Colonic mucosa (tissue), 4 donors: ENCODE measurements at places on chromosomes 6 and 20. TPM values are rescaled to one million over a fixed set of nuclear protein-coding genes. Genes with fewer than 3 reads are reported as not detected.

DNA sequence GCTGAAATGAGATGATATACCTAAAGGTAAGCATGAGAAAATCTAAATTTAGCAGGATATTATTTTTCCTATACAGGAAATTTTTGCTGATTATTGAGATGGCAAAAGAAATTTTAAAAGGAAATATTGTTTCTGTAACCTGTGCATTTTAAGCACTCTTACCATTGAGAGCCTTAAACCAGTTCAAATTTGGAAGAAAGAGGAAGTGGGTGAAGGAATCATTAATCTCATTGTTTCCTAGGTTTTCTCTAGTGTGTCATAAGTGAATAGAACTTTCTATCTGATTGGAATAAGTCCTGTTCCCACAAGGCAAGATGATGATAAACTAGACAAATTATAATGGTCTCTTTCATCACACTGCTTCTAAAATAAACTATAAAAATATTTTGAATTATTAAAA is 22.4 kb upstream of the FKBP1C start:
- no peak for DNase-seq

GRCh38 chr20:46317685-46318177 is 9.4 kb upstream of the CDH22 start:
- DNase-seq = no peak

GRCh38 chr20:48722737-48723191 is 105.0 kb downstream of the PREX1 start:
- no peak for DNase-seq

GRCh38 chr6:163250116-163250515 is 164.4 kb upstream of the QKI start:
- DNase-seq = no peak

DNA sequence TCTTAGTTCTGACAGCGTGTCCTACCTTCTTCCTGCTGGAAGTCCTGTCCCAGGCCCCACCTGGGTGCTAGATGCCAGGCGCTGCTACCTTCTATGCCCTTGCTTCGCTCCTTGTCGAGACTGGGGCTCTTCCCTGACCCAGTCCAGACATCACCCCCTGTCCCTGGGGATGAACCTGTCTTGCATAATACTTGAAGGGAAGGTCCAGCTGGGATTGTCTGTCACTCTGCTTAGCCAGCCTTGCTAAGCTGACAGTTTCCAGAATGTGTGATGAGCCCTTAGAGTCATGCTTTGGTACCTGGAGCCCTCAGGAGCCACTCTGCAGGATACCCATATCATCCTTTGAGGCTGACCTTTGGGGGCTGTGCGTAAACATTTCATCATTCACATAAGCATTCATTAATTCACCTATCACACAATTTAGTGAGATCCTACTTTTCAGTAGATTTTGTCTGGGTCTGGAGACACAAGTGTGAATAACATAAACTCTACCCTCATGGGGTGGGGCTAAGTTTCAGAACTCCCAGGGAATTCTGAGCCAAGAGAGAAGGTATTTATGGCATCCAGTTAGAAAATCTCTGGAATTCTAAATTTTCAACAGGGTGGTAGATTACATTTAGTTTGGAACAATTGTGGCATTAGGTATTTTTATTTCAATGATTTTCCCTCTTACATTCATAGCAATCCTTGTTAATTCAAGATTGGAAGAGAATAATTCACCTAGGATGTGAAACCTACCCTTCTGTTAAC is 151.1 kb upstream of the HDAC2 start:
- no peak for DNase-seq

GRCh38 chr6:111242452-111242851 is 155.1 kb downstream of the SLC16A10 start:
- no peak for DNase-seq

GRCh38 chr6:39320363-39320984 is 2.0 kb downstream of the KCNK16 start:
- no peak for DNase-seq

DNA sequence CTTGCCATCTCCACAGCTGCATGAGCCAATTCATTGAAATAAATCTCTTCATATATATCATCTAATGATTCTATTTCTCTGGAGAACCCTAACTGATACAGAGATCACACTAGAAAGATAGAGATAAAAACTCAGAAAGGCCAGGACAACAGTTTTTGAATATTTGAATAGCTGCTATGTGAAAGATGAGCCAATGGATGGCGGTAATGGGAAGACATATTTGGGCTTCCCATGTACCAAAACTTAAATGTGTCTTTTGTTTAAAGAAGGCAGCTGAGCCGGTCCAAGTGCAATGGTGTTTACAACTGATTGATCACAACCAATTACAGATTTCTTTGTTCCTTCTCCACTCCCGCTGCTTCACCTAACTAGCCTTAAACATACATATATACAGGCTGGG is 35.1 kb downstream of the SGK1 start:
- DNase-seq = no peak

DNA sequence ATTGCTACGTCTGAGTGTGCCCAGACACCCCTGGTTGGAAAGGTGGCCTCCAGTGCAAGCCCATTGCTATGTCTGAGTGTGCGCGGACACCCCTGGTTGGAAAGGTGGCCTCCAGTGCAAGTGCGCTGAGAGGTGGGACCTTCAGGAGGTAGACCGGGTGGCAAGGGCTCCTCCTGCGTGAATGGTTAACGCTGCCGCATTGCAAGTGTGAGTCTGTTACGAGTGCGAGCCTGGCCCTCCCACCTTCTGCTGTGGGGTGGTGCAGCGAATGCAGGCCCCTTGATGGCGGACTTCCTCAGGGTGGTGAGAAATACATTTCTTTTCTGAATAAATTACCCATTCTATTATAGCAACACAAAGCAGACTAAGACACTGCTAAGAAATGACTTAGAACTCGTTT is 208.8 kb downstream of the DLL1 start:
- no peak for DNase-seq

DNA sequence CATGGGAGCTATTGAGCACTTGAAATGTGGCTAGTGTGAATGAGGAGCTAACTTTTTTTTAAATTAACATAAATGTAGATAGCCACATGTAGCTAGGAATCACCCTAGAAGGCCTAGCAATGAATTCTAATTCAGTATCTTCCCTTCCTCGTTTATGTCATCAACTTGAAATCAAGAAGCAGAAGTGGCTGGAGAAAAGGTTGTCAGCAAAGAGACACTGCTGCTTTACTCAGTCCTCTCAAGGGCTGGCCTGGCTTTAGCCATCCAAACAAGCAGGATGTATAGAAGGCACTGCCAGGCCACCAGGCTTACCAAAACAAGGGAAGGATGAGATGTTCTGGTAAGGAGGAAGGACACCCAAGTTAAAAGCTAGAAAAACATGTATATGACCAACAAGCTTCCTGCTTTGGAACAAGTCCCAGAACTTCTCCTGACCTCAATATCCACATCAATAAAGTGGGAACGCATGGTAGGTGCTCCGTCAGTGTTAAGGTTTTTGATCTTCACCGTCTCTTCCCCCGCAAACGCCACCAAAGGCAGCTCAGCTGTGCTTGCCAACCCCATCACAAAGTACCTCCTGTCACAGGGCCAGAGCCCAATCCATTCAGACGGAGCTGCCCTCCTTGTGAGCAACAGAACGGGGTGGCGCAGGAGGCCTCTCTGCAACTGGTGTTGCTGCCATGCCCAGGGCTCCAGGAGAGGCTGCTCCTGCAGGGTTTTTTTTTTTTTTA is 235.8 kb upstream of the RIN2 start:
- no peak for DNase-seq

DNA sequence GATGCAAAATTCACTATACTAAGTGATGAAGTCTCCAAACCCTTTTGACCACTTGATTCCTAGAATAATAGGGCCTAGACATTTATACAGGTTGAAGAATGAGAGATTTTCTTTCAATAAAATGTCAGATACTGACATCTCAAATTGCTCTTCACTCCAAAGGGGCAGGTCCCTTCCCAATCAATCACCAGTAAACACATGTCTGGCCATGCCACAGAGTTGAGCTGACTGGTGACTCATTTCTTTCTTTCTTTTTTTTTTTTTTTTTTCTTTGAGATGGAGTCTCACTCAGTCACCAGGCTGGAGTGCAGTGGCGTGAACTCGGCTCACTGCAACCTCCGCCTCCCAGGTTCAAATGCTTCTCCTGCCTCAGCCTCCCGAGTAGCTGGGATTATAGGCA is 388.6 kb upstream of the BTBD3 start:
- DNase-seq = no peak

- peak; percentile 38 for DNase-seq
These were observed 279.7 kb downstream of the UST start for GRCh38 chr6:149026530-149026942.

DNA sequence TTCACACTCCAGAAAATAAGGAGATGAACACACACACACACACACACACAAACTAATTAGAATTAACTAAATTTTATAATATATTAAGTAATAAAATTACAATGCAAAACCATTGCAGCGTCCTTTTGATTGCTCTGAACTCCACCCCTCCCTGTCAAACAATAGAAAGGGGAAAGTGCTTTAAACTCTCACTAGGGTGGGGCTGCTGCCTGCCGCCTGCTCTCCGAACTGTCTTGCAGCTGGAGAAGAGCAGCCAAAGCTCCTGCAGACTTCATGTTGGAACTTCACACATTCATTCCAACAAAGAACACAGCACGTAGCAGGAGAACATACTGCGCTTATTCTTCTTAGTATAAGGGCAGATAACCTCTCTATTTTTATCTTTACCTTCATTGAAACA is 83.2 kb downstream of the GCLC start:
- DNase-seq = peak; percentile 25

GRCh38 chr20:50221501-50222308 is 31.1 kb downstream of the CEBPB start:
- DNase-seq = no peak

DNA sequence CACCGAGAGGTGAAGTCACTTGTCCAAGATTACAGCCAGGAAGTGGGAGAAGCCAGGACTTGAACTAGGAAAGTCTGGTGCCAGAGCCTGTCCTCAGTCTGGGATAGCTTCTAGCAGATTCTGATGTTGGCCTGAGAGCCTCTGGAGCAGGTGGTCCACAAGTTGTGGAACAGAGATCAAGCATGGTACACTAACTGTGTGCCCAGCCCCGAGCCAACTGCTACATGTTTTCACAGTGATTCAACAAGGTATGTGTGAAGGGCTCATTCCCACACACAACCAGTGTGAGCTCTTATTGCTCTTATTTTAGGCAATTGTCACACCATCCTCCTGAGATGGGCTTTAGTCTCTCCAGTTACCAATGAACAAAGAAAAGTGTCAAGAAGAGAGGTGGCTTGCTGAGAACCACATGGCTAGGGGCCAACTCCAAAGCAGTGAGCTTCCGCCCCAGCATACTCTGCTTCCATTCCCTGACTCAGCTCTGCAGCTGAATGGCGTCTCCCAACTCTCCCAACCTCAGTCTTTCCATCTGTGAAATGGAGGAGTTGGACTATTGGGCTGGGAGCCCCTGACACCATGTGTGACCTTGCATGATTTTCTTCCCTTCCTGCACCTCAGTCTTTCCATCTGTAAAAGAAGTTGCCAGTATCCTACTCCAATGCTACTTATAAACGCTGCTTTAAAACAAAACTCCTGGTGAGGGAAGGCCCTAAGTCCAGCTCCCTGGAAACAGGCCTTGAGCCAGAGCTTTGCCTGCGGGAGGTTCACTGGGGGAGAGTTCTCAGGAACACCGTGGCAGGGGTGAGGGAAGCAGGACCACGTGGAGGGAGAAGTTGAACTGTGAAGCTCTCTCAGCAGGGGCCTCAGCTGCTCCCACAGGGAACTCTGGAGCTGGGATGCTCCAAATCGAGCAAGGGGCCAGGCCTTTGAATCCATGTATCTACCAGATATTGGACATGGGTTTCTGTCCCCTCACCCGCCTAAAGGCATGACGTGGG is 40.9 kb downstream of the CDH22 start:
- no peak for DNase-seq

DNA sequence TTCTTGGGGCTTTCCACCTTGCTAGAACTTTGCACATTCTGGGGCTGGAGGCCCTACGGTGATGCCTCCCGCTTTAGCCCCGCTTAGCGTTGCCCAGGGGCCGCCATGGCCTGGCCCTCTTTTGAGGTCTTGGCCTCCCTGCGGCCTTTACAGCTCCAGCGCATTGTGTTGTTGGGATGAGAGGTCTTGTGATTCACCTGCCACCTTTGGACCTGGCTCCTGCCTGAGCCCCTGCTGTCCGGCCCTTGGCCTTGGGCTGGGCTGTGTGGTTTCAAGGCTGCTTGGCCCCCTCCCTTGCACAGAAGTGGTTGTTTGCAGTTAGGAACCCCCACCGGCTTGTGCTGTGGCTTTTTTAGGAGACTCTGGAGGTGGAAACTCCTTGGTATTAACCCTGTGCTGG is 61.0 kb upstream of the CDH4 start:
- DNase-seq = no peak

DNA sequence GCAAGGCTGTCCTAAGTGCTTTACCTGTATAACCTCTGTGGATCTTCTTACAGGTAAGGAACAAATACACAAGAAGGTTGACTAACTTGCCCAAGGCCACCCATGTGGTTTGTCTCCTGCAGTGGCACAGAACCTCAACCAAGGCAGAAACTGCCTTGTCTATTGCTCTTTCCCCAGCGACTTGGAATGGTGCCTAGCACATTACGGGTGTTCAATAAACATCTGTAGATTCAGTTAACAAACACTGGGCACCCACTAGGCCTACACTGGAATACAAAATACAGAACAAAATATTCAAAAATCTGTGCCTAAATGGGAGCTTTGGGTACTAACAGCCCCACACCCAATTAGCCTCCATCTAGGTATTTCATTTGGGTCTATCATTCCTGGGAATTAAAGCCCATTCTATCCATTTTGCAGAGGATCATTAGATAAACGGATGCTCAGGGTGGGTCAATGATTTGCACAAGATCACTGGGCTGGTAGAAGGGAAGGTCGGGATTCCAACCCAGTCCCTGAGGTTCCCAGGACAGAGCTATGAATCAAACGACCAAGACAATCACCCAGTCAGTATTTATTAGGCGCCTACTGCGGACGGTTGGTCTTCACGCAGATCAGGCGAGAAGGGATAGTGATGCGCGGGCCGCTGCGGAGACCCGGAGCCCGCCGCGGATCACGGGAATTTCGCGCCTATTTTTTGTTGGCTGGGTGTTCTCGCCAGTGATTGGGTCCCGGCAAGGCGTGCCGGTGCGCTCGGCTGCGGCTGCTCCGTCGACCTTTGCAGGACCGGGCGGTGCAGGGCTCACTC is at the start of gene STK35:
STK35 (plus strand) TSS at position 771 of the 808 bp plus-strand sequence. CDS start 55 bp downstream, outside the sequence.
- DNase-seq = peak; percentile 83

DNA sequence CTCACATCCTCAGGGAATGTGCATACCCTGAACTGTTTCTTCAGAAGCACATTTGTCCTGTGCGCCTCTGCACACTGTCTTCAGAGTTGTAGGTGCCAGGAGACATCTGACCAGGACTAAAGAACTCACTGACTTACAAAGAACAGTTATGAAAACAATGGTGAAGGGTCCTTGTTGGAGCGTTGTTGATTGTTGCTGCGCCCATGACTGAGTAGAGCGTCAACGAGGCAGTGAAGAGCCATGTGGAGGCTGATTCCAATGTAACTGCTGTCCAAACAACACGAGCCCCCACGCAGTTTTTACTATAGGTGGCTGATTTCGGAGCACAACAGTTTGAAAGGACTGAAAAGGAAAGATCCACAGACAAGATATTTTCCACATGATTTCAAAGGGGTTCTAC is 380.3 kb downstream of the CDH26 start:
- DNase-seq = no peak

C6orf120 gene
- total RNA-seq = 28.7 TPM

MUCL3 gene
- total RNA-seq = 0.30 TPM

RRAGD gene
- total RNA-seq = 2.0 TPM

CTAGE9 gene
- total RNA-seq = not detected

LGSN gene
- 0.11 TPM for total RNA-seq

CD93 gene
- 20.3 TPM for total RNA-seq

BMP5 gene
- total RNA-seq = 2.4 TPM

NSFL1C gene
- total RNA-seq = 76.0 TPM

PRND gene
- total RNA-seq = not detected
